ENCODE measurements at places on chromosomes 16 and 17. TPM values are rescaled to one million over a fixed set of nuclear protein-coding genes. Genes with fewer than 3 reads are reported as not detected.

Gene CTRB1
- total RNA-seq = not detected

- no peak for DNase-seq
- no peaks in the 10 kb centered on the region for H3K4me1 ChIP-seq
- H3K36me3 ChIP-seq = no peaks in the 10 kb centered on the region
- H3K27me3 ChIP-seq = peaks cover 12% of the 10 kb centered on the region
- H3K27ac ChIP-seq = no peak overlapping the region
Measured at GRCh38 chr17:45992175-45992574, 6.9 kb upstream of the STH start.

DNA sequence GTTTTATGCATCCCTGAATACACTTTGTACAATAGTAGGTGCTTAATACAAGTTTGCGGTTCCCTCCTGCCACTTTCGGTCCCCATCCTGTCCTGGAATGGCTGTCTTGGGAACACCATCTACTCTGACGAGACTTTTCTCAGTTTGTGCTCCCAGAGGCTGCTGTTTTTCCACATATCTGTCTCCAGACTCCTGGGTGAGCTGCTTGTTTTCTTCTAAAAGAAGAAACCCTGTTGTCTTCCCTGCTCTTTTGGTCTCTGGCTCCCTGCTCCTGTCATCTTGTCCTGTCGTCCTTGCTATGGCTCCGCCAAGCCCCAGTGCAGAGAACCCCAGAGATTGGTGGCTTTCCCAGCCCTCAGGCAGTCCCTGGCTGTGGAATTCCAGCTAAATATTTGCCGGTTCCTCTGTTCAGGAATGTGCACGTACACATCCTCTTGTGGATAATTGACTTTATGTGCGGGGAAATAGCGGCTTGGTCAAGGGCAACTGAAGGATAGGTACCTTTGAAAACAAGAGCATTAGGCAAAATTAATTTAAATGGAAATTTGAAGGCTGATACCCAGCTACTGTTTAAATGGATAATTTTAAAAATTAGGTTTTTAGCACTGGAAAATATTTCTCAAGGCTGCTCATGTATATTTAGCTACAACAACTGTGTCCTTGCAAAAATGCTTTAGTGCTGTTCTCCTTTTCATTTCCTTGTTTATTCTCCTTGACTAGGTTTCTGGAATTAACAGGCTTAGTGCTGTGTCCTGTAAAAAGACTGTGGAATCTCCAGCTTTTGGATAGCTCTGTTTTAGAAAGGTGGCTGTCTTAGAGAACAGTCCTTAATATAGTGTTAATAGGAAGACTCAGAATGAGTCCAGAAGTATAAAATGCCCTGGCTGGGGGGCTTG is 50.2 kb upstream of the SLC12A3 start:
- H3K4me3 ChIP-seq = no peak overlapping the region
- no peaks in the 10 kb centered on the region for H3K4me1 ChIP-seq
- DNase-seq = no peak
- H3K27me3 ChIP-seq = no peaks in the 10 kb centered on the region
- H3K27ac ChIP-seq = no peak overlapping the region
- H3K36me3 ChIP-seq = no peaks in the 10 kb centered on the region

- H3K4me3 ChIP-seq = no peak overlapping the region
- no peaks in the 10 kb centered on the region for H3K36me3 ChIP-seq
- H3K4me1 ChIP-seq = no peaks in the 10 kb centered on the region
- no peak for DNase-seq
Measured at GRCh38 chr17:13086142-13086769, 68.4 kb upstream of the ELAC2 start.

Gene ZNF23
- total RNA-seq = 10.1 TPM

DNA sequence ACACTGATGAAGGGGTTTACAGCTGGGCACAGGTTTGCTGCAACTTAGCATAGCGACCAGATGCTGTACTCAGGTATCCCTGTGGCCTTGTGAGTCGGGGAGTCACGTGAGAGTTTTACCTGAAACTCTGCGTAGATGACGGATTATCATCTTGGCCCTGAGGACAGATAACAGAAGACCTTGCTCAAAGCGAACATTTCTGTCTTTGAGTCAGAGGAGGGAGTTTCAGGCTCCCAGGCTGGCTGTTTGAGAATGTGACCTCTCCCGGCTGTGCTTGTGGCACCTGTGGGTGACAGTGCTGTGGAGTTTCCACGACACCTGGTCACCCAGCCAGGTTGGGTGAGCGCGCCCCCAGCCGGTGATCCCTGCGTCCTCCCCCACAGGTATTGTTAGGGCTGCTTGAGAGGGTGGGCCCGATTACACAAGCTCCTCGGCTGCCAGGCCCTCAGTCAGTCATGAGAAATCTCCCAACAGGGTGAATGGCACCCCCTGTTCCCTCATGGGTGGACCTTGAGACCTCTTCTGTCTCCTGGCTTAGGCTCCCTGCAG is 44.4 kb upstream of the CRISPLD2 start:
- no peak for DNase-seq
- H3K4me3 ChIP-seq = no peak overlapping the region
- H3K27me3 ChIP-seq = no peaks in the 10 kb centered on the region
- H3K36me3 ChIP-seq = peaks cover 75% of the 10 kb centered on the region
- H3K27ac ChIP-seq = no peak overlapping the region
- H3K4me1 ChIP-seq = no peaks in the 10 kb centered on the region

Gene MYO15A
- total RNA-seq = 1.1 TPM

Gene CCL7
- not detected for total RNA-seq

- DNase-seq = no peak
- H3K27me3 ChIP-seq = peaks cover 21% of the 10 kb centered on the region
- no peak overlapping the region for H3K4me3 ChIP-seq
- no peak overlapping the region for H3K27ac ChIP-seq
- no peaks in the 10 kb centered on the region for H3K4me1 ChIP-seq
Measured at GRCh38 chr17:43627653-43628052, 34.1 kb downstream of the MEOX1 start.
